ENCODE measurements at places on chromosomes 3 and 15. TPM values are rescaled to one million over a fixed set of nuclear protein-coding genes. Genes with fewer than 3 reads are reported as not detected.

GRCh38 chr3:15754047-15754446 lies 43.7 kb downstream of the ANKRD28 start:
- DNase-seq: peak; percentile 38

The TUSC7 gene
- total RNA-seq: not detected

The CCDC174 gene
- total RNA-seq: 12.1 TPM

The CD200R1 gene
- total RNA-seq: not detected

All from fibroblast of lung (primary cell).